ENCODE measurements at places on chromosomes 2 and 18.
A peak's percentile ranks its signal among the peaks of the same experiment; 100 is the strongest.

DNA sequence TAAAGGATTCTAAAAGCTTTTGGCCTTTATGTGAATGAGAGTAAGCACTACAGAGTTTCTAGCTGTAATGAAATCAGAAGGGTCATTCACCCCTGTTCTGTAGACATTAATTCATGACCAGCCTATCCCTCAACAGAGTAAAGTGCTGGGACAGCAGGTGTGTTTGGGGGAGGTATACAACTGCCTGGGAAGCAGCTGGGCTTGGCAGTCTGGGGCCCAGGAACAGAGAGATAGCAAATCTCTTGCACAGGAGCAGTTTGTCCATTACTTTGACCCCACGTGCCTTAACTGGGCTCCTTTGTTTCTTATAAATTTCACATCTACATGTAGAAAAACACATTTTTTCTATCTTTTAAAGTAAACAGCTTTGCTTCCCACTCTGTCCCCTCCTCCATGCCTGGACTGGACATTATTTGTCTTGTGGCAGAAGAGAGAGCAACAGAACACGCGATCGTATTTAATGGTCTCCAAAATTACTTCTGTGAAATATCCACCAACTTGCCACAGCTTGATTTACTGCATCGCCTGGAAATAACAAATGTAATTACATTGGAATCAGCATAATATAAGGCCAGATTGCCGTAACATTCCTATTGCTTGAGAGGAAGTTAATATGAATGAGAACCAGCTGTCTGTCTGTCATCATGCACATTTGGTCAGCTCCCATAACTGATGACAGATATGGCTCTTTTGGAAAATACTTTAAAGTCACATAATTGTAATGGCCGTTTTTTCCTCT, 263.8 kb downstream of the RBM43 start:
- DNase-seq = peak; percentile 53

GRCh38 chr2:186427970-186428369, 58.1 kb upstream of the ZC3H15 start:
- no peak for DNase-seq

DNA sequence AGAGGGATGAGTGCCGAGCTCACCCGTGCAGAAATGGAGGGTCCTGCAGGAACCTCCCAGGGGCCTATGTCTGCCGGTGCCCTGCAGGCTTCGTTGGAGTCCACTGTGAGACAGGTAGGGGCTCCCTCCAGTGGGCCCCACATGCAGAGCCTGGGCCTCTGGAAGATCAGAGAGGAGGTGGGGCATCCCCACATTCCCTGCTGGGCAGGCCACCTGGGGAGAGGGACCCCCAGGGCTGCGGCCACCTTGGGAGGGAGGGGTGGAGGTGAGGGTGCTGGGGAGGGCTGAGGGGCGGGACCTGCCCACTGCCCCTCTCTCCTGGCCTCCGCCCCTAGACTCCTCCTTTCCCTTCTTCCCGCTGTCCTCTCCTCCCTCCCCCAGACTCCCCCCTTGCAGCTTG, 38.5 kb downstream of the MTERF4 start:
- no peak for DNase-seq

DNA sequence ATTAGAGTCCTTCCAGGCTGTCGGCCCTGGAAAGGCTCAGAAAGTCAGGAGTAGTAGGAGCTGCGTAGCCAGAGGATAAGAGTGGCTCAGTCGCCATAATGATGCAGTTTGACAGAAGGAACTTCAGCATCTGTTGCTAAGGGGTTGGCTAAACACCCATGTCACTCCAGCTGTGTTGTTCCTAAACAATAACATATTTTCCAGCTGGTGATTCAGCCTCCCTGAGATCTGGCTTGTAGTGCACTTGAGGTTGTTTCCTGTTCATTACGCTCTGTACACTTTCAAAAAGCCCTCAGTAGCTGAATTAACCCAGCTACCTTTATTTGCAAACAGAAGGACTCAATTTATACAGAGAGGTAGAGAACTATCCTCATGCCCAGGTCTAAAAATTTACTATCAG, 39.7 kb upstream of the EPAS1 start:
- DNase-seq = peak; percentile 82
